ENCODE measurements at places on chromosomes 7 and 10.

- no peak for DNase-seq
Measured at GRCh38 chr7:98134420-98135228, 28.0 kb downstream of the LMTK2 start.

DNA sequence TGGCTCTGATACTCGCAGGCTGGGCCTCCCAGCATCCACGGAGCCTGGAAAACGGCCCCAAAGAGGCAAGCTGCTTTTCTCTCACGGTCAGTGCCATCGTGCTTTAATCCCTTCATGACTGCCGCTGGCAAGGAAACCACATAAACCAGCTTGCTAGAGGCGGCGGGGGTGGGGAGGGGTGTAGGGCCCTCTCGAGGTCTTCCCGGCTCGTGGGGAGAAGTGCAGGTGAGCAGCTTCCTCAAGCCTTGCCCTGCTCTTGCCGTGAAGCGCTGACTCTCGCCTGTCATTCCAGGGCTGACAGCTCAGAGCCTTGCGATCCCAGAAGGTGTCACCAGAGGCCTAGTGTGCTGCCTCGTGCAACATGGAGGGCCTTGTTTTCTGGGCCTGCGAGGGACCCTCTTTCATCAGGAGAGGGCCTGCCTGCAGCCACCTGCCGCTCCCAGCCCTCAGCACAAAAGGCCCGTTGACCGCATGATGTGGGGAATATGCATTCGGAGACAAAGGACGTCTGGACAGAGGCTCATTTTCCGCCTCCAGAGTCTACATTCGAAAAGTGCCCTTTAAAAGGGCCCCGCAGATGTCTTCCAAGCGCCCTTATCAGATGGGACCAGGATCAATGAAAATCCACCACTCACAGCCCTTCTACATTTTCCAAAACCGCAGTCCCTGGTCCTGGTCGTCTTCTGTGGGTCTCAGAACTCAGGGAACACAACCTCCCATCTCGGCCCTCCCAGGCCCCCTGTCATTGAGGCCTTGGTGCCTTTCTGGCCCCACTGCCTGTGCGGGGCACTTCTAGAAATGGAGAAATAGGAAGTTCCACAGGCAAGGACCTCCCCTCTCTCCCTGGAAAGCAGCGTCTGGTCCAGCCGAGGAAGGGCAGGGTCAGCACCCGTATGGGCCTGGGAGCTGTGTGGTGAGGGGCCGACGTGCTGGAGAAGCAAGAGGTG, 58.7 kb downstream of the ZRANB1 start:
- no peak for DNase-seq

DNA sequence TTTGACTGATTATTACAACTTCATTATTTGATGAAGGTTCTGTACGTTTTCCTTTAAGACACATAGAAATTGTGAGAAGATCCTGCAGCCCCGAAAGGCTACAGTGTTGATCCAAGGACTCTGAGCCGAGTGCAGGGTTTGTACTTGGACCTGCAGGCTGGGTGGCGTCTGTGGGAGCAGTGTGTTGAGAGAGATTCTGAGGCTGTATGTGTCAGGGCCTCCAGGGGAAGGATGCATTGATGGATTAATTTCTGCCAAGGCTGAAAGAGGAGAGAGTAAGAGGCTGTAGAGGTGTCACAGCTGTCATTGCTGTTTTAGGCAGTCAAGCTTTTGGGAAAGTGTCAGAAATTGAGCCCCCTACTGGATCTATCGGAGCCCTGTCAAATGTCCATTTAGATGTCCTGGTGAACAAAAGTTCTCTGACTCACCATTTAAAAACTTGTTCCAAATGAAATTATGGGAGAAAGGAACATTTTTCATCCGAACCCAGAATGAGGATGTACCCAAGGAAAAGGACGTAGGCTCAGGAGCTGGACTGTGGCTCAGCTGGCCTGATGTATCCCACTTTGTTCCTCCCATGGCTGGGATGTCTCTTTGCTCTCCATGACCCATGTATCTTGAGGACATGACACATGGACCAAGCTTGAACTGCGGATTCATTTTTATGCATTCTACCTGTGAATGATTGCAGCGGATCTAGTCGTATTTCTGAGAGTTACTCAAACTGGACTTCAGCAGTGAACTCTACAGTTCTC, 102.2 kb downstream of the TCF7L2 start:
- DNase-seq: no peak

DNA sequence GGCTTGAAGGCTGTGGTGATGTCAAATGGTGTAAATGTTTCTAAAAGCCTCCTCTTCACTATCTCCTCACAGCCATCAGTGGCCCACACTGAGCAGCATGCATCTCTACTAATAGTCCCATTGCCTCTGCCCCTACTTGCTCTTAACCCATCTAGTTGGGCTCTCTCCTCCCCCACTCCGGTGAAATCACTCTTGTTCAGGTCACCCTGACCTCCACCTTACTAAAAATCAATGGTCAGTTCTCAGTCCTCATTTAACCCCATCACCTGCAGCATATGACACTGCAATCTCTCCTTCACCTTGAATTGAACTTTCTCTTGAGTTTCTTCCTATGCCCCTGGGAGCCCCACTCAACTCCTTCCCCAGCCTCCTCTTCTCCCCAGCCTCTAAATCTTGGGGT, 355.1 kb upstream of the AOAH start:
- no peak for DNase-seq

DNA sequence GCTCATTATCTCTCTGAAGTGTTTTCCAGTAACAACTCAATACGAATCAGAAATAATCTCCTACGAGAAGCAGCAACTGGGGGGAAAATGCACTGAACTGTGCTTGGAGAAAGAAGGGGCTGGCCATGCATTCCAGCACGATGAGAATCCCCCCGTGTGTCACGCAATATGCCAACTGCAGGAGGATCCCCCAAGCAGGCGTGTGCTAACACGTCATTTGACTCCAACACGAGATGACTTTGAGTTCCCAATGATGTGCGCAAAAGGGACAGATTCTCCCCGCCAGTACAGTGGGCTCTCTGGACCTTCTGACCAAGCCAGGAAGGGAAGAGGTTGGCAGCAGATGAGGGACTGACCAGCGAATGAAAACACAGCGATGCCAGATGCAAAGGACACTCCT, 105.5 kb downstream of the KCNMA1 start:
- no peak for DNase-seq

GRCh38 chr7:11592699-11593098, 239.3 kb downstream of the THSD7A start:
- no peak for DNase-seq

DNA sequence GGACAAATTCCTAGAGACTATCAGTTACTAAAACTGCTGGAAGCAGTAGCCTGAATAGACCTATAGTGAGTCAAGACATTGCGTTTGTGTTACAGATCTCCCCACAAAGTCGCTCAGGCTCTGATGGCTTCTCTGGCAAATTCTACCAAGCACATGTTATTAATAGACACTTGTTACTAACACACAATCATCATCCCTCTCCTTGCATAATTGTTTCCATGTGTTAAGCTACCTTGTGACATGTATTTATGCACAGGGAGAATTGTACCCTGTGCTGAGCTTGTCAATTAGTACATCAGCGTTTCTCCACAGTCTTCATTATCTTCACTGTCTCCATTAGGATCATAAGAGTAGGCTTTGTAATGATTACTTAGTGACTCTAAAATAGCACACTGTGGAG, 31.2 kb downstream of the DYNC2I1 start:
- DNase-seq: no peak

DNA sequence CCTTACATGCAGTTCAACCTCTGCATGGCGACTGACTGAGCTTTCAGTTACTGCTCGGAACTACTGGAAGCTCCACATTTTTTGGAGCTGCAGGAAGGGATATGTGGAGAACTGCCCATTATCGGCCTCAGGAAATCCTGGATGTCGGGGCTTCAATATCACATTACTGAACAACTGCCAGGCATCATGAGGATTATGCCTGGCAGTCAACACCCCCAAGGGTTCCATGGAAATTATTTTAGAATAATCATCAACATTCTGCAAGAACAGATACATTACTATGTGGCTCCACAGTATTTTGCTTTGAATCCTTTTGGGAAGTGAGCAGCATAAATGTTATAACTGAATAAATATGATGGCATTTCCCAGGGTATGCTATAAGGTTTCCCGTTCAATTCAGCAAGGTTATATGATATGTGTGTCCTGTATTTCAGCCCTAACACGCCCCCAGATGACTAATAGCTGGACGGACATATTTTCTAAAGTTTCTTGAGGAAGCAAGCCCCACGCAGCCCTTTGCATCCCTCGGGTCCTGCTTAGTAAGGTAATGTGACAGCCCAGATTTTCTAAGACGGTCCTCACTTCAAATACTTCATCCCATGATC, 53.0 kb upstream of the OPALIN start:
- DNase-seq: no peak

DNA sequence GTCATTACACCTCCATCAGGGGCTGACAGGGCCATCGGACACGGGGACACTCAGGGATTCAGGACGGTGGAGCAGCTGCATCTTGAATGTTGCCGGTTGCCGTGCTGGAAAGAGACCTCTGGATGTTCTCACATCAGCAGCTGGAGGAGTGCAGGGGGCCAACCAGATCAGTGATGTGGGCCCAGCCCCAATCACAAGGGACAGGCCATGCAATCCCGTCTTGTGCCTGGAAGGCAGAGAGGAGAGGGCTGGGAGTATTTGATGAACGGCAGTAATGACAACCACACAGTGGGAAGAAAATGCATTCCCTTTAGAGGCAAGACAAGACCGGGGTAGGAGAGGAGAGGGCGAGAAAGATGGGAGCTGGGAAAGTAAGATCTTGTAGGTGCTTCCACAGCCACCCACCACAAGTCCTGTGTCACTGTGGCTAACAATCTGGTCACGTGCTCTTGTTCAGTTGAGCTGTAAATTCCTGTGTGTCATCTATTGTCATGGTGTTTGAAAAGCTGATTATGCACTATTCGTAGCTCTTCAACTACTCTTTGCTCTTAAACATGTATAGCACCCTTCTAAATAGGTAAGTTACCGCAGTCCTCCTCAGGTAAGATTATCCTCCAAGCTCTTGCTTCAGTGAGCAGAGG, 85.9 kb upstream of the LEP start:
- DNase-seq: no peak

GRCh38 chr10:61847087-61847486, 54.4 kb upstream of the ARID5B start:
- no peak for DNase-seq

All from stimulated activated CD8-positive, alpha-beta memory T cell treated with anti-CD3 and anti-CD28 coated beads, Interleukin-7, amount 100 ng/mL, for 1 hour (primary cell).